Activated T-cell treated with anti-CD3 and anti-CD28 coated beads, Interleukin-2, amount 50 U/mL, for 72 hours (primary cell): ENCODE measurements at places on chromosomes 3 and 15. TPM values are rescaled to one million over a fixed set of nuclear protein-coding genes. Genes with fewer than 3 reads are reported as not detected.

- no peak for DNase-seq
Observed at GRCh38 chr15:61159901-61160300, 69.2 kb downstream of the RORA start.

TLR9 gene
- 2.3 TPM for total RNA-seq

SLC24A1 gene
- 7.7 TPM for total RNA-seq

CCR1 gene
- 0.51 TPM for total RNA-seq

XYLB gene
- total RNA-seq = 2.4 TPM

PARP9 gene
- total RNA-seq = 28.8 TPM

TCF12 gene
- total RNA-seq = 93.0 TPM

POLQ gene
- total RNA-seq = 17.9 TPM

NMNAT3 gene
- 9.5 TPM for total RNA-seq

GRCh38 chr15:28080386-28080785 is 18.7 kb downstream of the OCA2 start:
- no peak for DNase-seq

GRCh38 chr3:134527037-134527436 is 41.2 kb downstream of the CEP63 start:
- DNase-seq = peak; percentile 2

- DNase-seq = no peak
Observed at GRCh38 chr3:146505516-146505915, 36.2 kb upstream of the PLSCR2 start.

- DNase-seq = peak; percentile 54
Observed at GRCh38 chr3:10459954-10460754, 45.2 kb downstream of the ATP2B2 start.

- no peak for DNase-seq
Observed at GRCh38 chr15:44720460-44721176, 9.3 kb downstream of the B2M start.

- DNase-seq = no peak
Observed at GRCh38 chr15:100628746-100629145, 26.4 kb downstream of the ASB7 start.

MUSTN1 gene
- total RNA-seq = 1.3 TPM

DNA sequence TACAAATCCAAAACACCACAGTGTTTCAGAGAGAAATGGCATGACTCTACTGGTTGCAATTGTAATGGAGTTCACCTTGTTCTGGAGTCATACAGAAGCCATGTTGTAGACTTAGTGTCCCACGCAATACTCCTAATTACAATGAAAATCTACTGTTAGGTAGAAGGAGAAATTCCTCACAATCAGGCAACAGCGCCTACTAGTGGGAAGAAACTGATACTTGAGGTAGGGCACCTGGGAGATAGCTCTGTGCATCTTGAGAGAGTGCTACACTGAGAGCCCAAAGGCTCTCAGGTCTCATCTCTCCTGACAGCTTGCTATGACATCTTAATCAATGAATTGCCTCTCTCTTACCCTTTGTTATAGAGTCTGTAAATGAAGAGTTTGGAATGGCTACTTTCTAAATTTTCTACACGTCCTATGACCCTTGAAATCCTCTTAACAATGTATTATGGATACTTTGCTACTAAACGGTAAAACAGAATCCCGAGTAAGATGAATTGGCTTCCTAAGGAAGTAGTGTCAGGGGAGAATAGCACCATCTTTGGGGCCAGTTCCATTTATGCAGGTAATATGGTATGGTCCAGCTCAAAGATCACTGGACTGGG is 422.7 kb upstream of the TPRG1 start:
- DNase-seq = peak; percentile 58

DNA sequence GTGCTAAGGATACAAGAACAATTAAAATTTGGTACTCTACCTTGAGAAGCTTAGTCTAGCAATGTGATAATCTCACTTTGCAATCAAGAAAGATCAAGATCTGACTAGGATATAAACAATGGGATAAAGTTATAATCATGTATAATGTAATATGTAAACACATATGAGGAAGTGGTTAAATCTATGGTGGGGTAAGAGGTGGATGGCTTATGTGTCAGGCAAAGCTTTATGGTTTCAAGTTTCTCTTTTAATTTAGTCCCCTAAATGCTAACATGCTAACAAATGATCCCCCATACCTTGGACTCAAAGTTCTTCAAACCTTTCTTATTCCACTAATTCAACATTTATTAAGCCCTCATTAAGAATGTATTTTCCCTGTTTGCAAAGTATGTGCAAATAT is 2.5 kb downstream of the RSL24D1 start:
- DNase-seq = no peak

GRCh38 chr3:120503727-120504616 is 53.2 kb upstream of the FSTL1 start:
- DNase-seq = no peak

- DNase-seq = no peak
Observed at GRCh38 chr15:72824112-72824511, 40.6 kb upstream of the ADPGK start.

DNA sequence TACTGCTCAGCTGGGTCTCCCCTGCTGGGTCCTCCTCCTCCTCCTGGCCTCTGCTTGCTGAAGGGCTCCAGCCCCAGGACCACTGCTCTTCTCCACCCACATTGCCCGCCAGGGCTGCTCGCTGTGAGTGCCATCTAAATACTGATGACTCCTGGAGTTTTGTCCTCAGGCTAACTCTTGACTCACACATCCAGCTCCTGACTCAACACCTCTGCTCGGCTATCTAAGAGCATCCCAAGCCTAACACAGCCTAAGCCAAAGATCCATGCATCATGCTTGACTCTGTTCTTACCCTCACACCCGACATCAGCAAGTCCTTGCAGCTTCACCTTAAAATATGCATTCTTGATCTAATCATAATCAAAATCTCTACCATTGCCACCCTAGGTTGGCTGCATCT is 260.2 kb downstream of the KLF13 start:
- no peak for DNase-seq

- no peak for DNase-seq
Observed at GRCh38 chr15:63843901-63844317, 10.2 kb upstream of the HERC1 start.

USP50 gene
- total RNA-seq = not detected

ZNF621 gene
- total RNA-seq = 35.5 TPM

DNA sequence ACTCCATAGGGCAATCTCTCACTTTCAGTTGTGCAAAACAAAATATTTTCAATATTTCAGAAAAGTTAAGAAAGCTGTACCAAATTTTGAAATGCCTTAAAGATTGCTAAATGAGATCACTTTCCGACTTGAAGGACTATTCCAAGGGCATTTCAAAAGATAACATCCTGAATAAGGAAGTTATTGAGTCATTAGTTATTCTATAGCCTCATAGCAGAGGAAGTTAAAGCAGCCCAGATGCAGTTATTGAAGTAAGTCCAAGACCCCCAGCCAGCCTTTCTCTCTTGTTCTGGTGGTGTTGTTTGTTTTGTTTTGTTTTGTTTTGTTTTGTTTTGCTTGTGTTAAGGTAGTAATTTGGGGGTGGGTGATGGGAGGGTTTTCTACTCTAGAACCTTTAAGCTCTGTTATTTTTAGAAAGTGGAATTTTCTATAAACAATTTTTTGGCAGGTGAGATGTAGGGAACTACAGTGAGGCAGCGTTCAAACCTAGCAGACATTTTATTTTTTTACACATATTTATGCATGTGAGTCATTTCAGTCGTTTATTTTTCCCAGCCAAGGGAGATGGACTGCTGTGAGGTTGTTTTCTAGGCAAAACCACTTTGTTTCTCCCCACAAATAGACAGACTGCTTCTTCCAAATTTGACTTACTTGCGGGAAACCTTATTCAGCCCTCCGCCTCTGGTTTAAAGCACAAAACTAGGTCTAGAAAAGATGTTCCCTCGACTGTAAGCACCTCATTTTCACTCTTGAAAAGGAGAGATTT is 216.3 kb upstream of the ARPP21 start:
- no peak for DNase-seq

DNA sequence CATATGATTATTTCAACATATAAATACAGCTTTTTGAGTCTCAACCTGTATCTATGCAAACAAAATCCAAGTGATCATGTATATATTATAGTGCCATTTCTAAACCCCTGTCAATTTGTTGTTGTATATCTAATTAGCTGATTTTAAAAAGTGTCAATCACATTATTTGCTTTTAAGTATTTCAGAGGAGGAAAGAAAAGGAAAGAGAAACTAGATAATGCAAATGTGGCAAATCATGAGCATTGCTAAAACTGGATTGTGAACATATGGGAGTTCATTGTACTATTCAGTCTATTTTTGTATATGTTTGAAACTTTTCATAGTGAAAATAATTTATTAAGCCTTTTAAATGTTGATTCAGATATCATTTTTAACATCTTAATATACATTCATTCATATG is 190.7 kb downstream of the ZIC4 start:
- DNase-seq = no peak

DNA sequence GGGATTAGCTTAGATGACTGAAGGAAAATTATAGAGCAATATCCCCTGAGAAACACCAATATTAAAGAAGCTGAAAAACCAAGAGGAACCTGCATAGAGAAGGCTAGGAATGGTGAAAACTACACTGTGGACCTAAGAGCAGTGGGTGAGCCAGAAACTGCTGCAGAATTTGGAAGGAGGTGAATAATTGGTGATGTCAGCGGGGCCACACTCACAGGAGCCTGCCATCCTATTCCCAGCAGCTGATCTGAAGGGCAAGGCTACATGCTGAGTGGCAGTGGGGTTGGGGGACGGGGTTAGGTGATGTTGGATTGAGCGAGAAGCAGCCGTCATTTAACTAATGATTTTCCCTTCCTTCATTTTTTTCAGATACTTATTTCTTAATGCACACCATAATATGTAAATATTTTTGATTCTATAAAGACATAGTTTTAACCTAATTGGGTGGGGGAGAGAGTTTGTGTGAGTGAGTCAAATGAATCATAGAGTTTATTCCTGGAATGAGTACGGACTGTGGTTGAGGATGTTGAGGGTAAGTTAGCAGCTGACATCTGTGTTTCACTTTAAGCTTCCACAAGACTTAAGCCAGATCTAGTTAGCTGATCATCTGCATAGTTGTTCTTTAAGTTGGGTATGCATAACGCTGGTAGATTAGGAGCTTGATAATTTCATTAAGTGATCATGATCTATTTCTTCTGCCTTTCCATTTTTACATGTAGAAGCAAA is 222.8 kb downstream of the PTPRG start:
- DNase-seq = no peak

- no peak for DNase-seq
Observed at GRCh38 chr3:161766331-161766730, 269.7 kb downstream of the OTOL1 start.

DNA sequence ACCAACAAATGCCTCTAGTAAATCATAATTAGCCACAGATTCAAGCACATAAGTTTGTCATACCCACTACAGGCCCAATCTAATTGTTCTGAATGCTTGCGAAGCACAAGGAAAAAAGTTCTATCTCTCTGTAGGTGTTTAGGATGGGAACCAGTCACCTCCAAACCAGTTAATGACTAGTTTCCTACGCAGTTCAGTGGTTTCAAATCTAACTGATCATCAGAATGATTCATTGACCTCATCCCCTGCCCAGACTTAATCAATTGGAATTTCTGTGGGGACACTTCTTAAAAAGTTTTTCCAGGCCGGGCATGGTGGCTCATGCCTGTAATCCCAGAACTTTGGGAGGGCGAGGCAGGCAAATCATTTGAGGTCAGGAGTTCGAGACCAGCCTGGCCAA is 24.3 kb upstream of the MASP1 start:
- DNase-seq = no peak

DNA sequence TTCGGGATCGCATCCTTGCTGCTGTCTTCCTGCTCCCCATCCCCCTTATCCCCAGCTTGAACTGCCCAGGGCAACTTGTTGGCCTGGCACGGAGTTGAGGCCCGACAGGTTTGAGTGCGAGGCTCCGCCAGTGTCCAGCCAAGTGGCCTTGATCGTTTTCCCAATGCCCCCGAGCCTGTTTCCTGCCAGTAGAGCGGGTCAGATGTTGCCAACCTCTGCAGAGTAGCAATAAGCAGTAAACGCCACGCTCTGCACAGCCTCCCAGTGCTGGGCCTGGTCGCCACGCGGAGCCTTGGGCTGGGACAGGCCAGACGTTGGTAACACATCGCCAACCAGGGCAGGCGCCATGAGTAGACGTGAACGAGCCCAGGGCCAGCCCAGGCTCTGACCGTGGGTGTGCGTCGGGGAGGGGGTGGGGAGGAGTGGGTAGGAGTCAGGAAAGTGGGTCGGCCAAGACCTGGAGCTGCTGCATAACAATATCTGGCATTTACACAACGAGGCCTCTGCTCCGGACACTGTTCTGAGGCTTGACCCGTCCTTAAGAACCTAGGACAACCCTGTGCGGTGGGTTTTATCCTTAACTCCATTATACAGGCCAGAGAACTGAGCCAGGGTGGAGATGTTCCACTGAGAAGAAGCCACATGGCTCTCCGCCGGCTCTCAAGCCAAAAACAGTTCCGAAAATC is 444 bp upstream of the ABHD14A start:
- peak; percentile 29 for DNase-seq

DNA sequence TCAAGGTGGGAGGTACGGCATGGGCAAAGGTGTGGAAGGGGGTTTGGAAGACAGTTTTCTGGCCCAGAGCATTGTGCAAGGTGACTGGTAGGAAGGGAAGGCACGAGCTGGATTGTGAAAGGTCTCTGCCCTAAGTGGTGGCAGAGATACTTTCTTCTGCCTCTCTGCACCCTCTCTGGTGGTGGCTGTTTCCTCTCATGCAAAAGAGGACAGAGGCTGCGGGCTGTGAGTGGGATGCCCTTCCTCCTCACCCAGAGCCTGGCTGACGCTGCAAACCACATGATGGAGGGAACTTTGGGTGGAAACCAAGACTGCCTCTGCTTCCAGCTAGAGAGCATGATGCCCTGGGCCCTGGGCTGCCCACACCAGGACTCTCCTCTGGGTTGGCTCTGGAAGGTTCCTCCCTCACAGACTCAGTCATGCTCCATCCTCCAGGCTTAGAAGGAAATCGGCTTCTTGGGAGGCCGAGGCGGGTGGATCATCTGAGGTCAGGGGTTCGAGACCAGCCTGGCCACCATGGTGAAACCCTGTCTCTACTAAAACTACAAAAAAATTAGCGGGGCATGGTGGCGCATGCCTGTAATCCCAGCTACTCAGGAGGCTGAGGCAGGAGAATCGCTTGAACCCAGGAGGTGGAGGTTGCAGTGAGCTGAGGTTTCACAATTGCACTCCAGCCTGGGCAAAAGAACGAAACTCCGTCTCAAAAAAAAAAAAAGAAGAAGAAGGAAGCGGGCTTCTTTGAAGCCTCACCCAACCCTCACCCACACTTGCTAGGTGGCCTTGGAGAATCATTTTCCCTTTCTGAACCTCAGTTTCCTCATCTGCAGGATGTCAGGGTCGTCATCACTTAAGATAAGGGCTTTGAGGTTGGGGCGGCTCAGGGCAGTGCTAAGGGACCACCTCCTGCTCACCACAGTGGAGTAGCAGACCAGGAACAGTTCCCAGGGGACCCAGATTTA is 8.3 kb downstream of the PSTPIP1 start:
- peak; percentile 80 for DNase-seq

DNA sequence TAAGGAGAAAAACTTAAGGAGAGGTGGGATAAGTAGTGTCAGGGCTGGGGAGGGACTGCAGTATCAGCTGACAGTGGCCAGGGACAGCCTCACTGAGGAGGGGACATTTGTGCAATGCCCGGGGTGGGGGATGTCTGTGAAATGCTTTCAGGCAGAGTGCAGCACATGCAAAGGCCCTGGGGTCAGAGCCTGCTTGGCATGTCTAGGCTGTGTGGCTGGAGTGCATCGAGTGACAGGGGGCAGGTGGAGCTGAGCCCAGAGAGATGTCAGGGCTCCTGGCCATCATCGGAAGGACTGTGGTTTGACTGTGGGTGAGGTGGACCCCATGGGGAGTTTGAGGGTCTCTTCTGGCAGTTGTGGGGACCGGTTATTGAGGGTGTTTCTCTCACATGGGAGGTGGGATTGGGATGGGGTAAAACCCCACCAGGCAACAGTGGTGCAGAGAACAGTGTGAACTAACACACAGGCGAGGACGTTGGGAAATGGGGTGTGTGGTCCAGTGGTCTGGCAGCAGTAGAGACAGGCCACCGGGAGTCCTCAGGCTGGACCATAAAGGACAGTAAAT is 61.2 kb downstream of the FBLN2 start:
- no peak for DNase-seq
